ENCODE measurements at places on chromosomes 1 and 21. TPM values are rescaled to one million over a fixed set of nuclear protein-coding genes. Genes with fewer than 3 reads are reported as not detected.

The FMN2 gene
- total RNA-seq = not detected

The COP1 gene
- total RNA-seq = 33.1 TPM

The SPATA1 gene
- 3.1 TPM for total RNA-seq

The TNNT2 gene
- total RNA-seq = 2.0 TPM

The CHD5 gene
- 6.1 TPM for total RNA-seq

The LCE1E gene
- total RNA-seq = not detected

Data from HCT116 (cell line).